ENCODE measurements at places on chromosomes 3 and 15.

DNA sequence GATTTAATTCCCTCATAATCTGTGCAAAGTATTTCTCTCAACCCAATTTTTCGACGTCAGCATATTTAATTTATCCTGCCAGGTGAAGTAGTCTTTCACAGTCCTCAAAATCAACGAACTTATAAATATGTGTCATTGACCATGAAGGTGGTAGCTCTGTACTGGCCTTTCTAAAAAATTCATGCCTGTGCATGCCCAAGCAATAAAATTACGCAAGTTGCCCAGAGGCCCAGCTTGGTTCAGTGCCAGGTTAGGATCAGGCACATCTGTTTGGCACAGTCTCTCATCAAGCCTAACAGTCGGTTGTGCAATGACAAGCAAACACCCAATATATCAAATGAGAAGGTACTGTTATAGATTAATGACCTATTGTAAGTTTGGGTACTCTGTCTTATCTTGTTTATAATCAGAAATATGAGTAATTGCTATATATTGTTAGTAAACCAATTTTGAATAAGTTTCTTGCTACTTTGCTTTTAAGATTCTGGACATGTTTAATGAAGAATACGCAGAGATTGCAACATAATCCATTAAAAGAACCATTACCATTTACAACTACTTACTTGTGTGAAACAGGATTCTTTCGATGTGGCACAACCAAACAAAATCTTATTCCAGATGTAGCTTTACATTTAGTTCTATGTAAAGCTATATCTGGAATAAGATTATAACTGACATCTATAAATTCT, 159.0 kb upstream of the IL12A start:
- no peak for DNase-seq

DNA sequence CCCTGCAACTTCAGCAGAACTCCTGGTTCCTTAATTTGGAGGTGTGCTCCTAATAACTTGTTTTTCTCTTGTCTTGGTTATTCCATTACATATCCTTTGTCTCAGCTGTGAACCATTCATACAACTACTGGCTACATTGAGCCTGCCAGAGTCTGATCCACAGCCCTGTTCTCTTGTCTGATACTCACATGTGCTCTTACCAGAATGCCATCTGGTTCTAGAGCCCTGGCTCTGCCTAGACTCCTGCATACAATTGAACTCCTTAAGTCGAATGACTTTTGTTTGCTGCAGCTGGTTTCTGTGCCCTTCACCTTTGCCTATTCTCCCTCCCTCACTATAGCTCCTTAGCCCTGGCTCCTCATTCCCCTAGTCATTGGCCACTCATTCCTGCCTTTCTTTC, 85.5 kb downstream of the LRRC28 start:
- DNase-seq = no peak

- no peak for DNase-seq
These were observed 533.1 kb downstream of the TBL1XR1 start for GRCh38 chr3:176663837-176664831.

- no peak for DNase-seq
These were observed 32.7 kb downstream of the CCNL1 start for GRCh38 chr3:157127268-157127667.

DNA sequence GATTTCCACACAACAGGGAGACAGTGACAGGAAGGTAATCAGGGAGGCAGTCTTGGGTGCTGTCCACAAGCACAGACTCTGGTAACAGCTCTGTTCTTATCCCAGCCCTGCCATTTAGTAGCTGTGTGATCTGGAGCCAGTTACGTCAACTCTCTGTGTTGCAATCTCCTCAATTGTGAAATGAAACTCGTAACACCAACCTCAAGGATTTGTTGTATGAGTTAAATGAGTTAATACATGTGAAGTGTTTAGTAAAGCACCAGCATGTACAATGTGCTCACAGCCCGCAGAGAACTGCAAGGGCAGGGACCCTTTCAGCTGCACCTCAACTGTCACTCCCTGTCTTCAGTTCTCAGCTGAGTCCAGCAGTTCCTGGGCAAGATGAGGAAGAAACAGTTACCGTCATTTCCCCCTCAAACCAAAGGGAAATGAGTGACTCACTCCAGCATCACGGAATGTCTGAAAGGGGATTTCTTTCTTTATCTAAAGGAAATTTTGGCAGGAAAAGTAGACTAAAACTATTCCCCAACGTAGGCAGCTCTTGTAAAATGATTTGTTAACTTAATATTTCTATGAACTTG, 39.9 kb upstream of the MB21D2 start:
- no peak for DNase-seq

GRCh38 chr3:148839805-148840204, 12.2 kb downstream of the CPB1 start:
- DNase-seq = no peak

DNA sequence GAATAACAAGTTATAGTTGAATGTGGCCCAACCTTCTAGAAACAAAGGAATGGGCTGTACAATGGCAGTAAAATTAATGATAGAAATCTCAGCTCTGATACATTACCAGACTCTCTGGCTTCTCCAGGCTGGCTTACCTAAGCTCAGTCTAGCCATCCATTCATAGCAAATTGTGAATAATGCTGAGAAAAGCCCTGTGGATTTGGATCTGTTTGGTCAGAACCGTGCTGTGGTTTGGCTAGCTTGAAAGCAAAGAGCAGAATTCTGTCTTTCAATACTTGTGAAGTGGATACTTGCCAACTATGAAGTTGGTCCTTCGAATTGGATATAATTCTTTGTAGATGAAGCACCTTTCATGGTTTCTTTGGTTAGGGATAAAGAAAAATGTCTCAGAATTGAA, 199.1 kb downstream of the EPHA3 start:
- no peak for DNase-seq

DNA sequence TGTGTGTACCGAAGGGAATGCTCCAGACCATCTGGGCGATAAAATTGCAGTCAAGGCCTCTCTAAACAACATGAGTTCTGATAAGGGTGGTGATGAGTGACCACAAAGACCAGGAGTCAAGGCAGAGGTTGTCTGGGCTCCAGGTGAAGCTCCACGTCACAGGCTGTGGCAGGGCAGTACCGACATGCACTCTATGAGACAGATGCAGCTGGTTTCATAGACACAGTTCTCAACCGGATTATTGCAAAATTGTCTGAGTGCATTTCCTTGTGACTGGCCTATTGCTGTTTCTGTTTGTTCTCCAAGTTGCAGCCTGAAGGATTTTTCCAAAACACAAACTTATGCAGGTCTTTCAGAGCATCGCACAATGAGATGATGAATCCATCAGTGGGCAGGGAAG, 157.5 kb upstream of the HES1 start:
- DNase-seq = no peak

DNA sequence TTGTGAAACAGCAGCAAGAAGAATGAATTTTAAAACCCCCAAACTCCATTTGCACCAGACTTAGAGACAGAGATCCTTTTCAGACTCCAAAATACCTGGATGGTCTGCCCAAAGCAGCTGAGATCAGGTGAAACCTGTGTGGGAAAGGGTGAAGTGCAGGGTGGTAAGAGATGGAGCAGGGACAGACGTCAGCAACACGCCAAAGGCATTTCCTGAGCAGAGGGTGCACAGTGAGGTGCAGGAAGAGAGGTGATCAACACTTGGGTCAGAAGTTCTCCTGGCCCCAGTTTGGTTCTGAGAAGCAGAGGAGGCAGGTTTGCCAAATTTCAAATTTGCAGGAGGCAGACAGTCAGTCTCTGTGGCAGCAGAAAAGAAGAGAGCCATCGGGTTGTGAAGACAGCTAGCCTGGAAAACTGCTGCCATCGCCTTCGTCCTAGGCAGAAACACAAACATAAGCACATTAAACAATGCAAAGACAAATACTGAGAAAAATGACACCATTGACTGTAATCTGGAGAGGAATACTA, 9.8 kb downstream of the CCR4 start:
- no peak for DNase-seq

- no peak for DNase-seq
These were observed 271.5 kb downstream of the SLC9A9 start for GRCh38 chr3:143576568-143577270.

- no peak for DNase-seq
These were observed 759.4 kb upstream of the GBE1 start for GRCh38 chr3:82520846-82521245.

DNA sequence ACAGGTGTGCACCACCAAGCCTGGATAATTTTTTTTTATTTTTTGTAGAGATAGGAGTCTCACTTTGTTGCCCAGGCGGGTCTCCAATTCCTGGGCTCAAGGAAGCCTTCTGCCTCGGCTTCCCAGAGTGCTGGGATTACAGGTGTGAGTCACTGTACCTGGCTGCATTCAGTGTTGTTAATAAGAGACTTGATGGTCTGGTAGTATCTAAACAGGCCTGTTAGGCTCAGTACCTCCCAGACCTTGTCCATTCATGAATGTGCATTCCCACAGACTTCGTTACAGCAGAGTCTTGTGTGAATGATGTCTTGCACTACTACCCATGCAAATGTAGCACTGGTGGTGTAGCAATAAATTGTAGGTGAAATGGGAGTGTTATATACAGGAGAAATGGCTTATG, 17.7 kb downstream of the CMTM8 start:
- no peak for DNase-seq
